ENCODE measurements at places on chromosomes 3 and 15. TPM values are rescaled to one million over a fixed set of nuclear protein-coding genes. Genes with fewer than 3 reads are reported as not detected.

DNA sequence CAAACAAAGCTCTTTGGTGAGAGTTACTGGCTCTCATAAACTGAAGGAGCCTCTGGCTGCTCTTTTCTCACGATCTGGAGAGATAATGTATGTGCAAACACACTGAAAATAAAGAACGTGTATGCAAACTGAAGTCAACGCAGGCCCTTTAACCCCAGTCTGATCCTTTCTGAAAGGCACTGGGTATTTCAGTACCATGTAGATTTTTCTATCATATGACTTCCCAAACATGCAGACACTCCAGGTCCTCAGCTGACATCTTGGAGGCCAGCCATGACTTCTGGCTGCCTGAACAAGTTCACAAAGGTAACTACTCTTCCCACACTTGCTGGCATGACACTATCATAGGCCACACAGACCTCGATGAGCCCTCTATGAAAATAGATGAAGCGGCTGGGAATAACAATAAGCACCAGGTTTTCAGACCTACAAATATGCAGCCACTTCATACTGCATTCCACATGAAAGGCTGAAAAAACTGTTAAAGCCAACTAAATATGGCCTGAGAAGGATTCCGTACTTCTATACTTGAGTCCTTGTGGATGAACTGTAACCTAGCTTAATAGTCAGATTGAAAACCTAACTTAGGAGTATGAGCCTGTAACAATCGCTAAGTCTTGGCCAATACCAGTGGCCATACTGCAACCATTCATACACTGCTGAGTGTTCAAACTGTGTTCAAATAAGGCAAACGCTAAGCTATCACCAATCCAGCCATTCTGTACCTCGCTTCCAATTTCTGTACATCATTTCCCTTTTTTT lies 121.3 kb downstream of the THRB start:
- no peaks in the 10 kb centered on the region for H3K36me3 ChIP-seq
- no peaks in the 10 kb centered on the region for H3K27me3 ChIP-seq
- no peaks in the 10 kb centered on the region for H3K4me1 ChIP-seq
- H3K27ac ChIP-seq: no peak overlapping the region
- DNase-seq: no peak
- H3K4me3 ChIP-seq: no peak overlapping the region

- H3K36me3 ChIP-seq: peaks cover 7% of the 10 kb centered on the region
- H3K4me1 ChIP-seq: peaks cover 14% of the 10 kb centered on the region
- no peak for DNase-seq
- H3K4me3 ChIP-seq: no peak overlapping the region
- peak overlapping the region; percentile 42 for H3K27ac ChIP-seq
- no peaks in the 10 kb centered on the region for H3K27me3 ChIP-seq
Observed at GRCh38 chr3:15578289-15578867, 23.0 kb downstream of the HACL1 start.

DNA sequence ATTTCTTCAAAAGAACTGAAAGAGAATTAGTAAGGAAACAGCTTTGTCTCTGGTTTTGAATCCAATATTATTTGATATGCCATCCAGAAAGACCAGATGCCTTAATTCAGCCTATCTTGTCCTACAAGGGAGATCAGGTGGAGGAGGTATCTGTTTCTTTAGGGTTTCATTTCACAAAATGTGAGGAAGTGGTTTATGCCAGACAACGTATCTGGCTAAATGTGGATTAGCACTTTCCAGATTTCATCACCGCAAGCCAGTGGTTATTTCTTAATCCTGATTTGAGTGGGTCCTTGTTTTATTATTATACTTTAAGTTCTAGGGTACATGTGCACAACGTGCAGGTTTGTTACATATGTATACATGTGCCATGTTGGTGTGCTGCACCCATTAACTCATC lies 271.1 kb downstream of the EBLN2 start:
- no peak for DNase-seq
- no peaks in the 10 kb centered on the region for H3K27me3 ChIP-seq
- H3K4me1 ChIP-seq: no peaks in the 10 kb centered on the region
- H3K27ac ChIP-seq: no peak overlapping the region
- no peak overlapping the region for H3K4me3 ChIP-seq
- no peaks in the 10 kb centered on the region for H3K36me3 ChIP-seq

GRCh38 chr3:99167071-99167470 lies 265.6 kb upstream of the DCBLD2 start:
- H3K4me1 ChIP-seq: no peaks in the 10 kb centered on the region
- no peaks in the 10 kb centered on the region for H3K27me3 ChIP-seq
- no peak overlapping the region for H3K4me3 ChIP-seq
- no peaks in the 10 kb centered on the region for H3K36me3 ChIP-seq

ZNF662 gene
- polyA plus RNA-seq: not detected

CFAP161 gene
- polyA plus RNA-seq: not detected

GXYLT2 gene
- not detected for polyA plus RNA-seq
